ENCODE measurements at places on chromosomes 5 and 9.

DNA sequence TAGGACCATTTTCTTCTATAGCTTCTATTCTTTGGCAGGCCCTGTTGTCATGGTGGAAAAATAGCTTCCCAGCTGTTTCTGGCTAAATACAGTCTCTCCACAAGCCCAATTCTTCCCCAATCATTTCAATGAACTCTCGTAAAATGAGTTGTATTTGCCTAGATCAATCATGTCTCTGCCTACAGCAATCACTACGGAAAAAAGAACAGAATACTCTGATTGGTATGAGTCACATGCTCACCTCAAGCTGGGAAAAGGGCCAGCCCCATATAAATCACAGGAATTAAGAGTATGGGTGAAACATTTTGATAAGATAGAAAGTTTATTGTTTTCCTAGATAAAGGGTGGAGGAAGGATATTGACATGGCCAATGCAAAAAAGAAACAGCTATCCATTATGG, 711.4 kb downstream of the EFNA5 start:
- no peak for DNase-seq

DNA sequence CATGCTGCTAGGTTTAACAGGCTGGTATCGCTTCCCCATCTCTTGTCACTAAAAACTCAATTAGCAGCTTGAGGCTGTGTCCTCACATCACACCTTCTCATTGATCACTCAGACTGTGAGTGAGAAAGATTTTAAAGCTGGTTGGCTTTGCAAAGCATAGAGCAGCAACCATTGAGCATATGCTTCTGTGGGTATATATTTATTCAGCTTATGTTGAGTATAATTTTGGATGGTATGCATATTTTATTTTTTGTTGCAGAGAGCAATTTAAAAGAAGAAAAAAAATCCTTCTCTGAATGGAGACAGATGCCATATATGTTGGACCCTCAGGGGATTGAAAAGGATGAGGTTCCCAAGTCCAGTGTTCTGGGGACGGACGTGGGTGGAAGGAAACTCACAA, 162.6 kb downstream of the TRIM32 start:
- DNase-seq = no peak

GRCh38 chr9:70789086-70789485, 332.3 kb downstream of the TRPM3 start:
- no peak for DNase-seq

DNA sequence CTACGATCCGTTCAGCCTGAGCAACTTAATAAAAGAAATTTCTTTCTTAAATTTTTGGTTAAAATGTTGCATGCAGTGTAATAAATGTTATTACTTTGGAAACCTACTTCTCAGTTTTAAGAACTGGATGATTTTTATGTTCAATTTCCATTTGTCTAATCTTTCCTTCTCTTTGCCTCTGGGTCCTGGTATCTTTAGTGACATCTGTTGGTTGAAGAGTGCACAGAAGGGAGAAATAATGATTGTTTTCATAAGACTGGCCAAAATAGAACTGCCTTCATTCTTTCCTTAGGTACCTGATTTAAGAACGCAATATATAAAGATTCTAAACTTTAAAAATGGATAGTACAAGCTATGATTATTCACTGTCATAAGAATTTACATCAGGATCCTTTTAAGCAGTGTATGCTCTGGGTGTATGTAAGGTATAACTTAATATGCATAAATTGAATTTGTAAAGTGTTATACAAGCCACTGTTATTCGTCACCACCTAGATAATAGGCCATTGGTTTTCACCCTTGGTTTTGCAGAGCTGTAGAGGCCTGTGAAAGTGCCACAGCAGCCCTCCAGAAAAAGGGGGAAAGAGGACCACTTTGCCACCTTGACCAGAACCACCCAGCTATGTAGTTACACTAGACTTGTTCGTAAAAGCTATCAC, 82.8 kb upstream of the TLX3 start:
- DNase-seq = no peak

DNA sequence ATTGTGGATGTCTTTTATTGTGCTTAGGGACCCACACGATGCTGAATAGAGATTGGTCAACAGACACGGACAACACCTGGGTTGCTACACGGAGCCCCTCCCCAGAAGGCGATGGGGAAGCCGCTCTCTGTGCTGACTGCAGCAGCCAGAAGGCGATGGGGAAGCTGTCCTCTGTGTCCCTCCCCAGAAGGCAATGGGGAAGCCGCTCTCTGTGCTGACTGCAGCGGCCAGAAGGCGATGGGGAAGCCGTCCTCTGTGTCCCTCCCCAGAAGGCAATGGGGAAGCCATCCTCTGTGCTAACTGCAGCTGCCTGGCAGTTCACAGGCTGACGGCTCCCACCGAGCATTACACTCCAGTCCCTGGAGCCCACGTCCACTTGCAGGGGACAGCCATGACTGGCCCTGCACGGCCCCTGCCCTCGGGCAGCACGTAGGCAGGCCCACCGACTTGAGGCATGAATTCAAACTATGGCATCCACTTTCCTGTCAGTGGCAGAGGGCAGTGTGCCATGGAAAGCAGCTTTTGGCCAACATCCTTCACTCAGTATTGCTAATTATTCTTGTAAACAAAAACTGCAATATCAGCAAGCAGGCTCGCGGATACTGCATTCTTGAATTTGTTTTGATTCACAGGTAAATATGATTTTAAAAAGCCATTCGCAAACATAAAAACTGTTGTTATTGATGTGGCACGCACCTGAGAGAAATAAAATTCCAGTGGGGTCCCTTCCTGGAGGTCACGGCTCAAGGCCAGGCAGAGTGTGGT, 48.1 kb upstream of the CLPTM1L start:
- DNase-seq = no peak

DNA sequence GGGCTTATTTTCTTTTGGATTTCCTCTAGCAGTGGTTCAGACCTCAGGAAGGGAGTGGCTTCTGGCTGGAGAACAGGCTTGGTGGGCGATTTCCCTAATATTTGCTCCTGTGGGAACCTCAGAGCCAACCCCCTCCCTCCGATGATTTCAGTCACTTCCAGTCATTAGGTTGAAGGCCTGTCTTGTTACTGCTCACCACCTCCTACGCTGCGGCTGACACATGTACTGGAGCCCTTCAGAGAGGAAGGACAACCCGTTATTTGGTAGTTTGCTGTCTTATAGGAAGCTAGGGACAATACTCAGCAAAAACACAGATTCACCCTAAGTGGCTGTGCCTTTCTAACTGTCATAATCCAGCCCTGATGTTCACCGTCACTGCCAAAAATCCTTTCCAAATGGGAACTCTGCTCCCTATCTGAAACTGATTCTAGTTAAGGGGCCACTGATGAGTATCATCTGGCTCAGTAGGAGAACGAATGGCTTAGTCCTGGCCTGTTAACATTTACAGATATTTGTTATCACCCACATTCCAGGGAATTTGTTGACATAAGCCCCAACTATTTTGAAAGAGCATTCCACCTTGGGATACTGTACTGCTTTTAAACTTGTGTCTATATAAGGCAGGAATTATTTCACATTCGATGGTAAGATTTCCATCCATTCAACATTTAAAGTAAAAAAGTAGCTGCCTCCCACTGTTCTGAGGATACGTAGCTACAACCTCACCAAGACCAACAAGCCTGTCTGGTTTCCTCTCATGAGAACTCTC, 29.3 kb upstream of the ANKH start:
- no peak for DNase-seq

GRCh38 chr9:720239-720881, 121.1 kb upstream of the DMRT1 start:
- DNase-seq = no peak

DNA sequence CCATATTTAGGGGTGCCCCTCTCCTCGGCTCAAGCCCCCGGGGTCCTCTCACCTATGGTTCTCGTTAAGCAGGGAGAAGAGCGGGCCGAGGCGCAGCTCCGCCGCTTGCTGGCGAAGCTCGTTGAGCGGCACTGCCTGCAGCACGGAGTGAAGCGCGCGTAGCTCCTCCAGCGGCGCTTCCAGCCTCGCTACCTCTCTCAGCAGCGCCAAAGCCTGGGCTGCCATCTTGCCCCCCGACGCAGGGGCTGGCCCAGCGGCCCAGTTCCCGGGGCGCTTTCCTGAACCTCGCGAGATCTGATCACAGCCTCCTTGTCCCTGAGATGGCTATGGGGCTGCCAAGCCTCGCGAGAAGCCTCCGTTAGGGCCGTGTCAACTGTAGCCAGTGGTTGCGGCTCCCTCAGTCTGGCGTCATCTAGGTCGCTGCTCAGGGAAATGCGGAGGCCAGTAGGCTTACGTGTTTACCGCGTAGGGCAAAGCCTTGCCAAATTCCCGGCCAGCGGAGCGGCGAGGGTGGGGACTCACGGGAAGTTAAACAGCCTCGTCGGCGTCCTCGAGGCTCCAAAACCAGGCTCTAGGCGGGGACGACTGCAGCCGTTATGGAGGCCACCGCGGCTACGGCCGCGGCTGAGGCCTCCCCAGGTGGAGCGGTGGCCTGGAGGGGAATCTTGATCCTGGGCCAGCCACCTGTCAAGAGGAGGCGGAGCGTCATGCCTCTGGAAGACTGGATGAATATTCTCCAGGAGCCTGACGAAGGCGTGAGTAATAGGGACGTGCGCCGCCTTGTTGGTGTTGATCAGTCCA, at the start of gene PSMD5:
Gene PSMD5, minus strand, starts transcription at position 238 of the 801 bp plus-strand sequence. Its CDS starts 13 bp downstream, at position 225.
- peak; percentile 82 for DNase-seq

- no peak for DNase-seq
Observed at GRCh38 chr9:114210136-114210535, 54.8 kb downstream of the COL27A1 start.

- DNase-seq = no peak
Observed at GRCh38 chr5:39360471-39361111, 3.7 kb downstream of the C9 start.

- no peak for DNase-seq
Observed at GRCh38 chr9:29830821-29831220, 2257.5 kb upstream of the C9orf72 start.

GRCh38 chr9:119078015-119078414, 291.2 kb downstream of the BRINP1 start:
- no peak for DNase-seq

DNA sequence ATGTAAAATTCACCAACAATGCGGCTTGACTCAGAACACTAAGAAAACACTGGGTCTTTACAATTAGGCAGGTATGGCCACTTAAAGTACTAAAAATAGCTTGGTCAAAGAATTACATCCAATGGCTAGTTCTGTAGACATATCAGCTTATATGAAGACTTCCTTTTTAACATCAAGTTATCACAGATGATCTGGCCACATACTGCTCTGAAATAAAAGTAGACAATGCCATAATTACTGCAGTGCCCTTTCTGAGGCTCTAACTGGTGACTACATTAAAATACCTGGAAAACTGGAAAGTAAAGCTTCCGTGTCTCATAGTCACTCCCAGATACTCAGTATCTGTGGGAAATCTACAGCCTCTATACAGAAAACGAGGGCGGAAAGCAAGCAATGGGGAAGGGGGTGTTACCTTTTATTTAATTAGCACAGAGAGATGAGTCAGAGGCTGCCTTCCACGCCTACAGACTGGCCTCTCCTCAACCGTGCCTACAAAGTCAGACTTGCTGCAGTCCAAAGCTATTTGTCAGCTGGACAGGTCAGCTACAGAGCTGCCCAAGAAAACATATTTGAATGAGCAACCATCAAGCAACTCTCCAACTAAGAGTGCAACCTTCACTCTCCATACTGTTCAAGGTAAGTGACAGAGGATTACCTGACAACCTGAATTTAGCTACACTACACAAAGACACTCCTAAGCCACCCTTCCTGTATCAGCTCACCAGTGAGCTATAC, 8.7 kb downstream of the SERINC5 start:
- DNase-seq = no peak

Measured in SIG-M5 (cell line).